NCI-H82 (cell line): ENCODE measurements at places on chromosomes 6 and 20.

DNA sequence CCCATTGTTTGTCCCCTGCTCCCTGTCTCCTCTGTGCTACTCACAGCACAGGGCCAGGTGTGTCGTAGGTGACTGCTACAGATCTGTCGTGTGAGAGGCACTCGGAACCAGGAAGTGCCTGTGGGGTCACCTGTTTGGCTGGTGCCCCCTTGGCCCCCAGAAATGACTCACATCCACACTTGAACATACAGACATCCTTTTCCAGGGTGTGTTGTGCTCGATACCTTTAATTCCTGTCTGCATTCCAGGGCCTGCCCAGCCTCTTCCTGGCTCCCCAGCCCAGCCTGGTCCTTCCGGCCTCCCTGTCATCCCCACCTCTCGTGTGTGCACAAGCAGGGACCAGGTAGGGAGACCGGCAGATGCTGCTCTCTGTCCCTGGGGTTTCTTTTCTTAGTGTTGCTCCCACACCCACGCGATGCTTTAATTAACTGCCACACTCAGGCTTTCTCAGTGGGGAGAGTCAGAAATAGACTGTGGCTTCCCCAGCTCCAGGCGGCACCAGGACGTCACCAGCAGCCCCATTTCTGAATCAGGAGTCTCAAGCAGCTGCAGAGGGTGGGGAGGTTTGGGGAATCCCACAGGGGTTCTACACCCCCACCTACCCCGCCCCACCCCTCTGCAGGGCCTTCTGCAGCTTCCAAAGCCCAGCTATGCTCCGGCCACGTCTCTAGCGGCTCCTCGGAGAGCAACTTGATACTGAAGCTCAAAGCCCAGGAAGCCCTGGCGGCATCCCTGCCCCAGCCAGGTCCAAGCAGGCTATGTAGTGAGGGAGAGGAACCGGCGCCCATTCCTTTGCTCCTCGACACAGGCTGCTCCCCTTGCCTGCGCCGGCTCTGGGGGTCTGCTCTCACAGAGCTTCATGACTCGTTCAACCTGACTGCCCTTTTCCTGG is 102.2 kb downstream of the SYCP2 start:
- DNase-seq = no peak

DNA sequence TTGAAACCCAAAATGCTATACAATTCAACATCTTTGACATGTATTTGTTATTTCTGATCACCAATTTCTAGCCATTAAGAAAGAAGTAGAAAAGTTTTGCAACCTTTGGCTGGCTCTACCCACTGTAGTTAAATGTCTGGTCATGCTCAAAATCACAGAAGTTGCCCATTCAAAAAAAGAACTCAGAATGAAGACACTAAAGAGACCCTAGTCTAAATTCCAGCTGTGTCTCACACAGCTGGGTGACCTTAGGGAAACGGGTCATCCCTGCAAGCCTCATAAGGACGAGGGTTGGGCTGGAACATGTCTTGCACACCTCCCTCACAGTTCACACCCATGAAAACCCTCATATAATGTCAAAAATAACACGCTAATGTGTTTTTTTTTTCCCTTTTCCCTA is 10.3 kb downstream of the FOXQ1 start:
- DNase-seq = no peak

GRCh38 chr6:56658326-56658725 is 15.6 kb upstream of the DST start:
- no peak for DNase-seq

DNA sequence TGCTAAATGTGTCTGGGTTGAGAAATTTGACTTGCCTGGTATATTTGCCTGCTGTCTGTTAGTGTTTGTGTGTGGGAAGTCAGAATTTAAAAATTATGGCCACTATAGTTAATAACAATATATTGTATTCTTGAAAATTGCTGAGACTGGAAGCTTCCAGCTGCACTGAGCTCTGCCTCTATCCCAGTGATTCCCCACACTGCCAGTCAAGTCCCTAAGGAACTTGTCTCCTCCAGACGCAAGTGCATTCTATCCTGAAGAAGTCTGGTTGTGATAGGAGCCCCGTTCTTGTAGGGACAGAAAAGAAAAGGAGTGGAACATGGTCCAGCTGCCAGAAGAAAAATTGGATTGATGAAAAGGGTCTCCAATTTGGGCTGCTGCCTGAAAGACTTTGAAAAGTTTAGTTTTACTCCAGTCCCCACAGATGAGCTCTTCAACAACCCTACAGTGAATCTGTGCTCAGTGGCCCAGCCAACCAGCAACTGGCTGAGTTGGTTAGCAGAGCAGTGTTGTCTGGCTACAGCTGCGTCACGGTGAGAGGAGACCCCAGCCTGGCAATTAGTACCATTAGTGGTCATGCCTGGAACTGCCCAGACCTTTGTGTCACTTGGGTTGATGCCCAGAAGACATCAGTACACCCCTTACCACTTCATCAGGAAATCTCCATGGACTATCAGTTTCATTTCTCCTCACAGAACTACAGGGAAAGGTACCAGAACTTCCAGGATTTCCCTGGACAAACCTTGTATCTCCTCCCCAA is 183.1 kb upstream of the MCHR2 start:
- DNase-seq = no peak

GRCh38 chr20:46640536-46641311 is 10.5 kb downstream of the SLC13A3 start:
- no peak for DNase-seq

GRCh38 chr20:2302384-2303060 is 6.7 kb downstream of the TGM3 start:
- peak; percentile 21 for DNase-seq

- no peak for DNase-seq
These were observed 68.7 kb downstream of the PHACTR2 start for GRCh38 chr6:143746202-143747119.

DNA sequence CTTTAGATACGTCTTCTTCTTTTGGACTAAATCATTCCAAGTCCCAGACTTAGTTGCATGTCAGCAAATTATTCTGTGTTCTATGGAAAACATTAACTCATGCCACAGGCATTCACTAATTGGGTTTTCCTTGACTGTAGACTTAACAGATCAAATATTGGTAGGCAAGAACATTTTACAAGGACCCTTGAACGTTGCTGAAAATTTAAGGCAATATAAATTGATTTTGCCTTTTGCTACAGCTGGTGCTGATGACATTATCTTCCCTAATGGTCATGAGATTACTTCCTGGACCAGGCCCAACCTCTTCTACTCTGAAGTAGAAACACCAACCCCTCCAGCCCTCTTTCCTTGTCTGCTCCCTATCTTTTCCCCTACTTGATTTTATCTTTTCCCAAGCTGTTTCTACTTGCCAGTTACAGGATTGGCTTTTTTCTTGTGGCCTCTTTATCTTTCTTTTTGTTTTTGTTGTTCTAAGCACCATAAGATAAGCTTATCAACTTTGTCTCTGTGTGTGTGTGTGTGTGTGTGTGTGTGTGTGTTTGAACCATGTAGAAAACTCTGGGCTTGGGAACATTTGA is 514.0 kb upstream of the SOX4 start:
- DNase-seq = no peak

DNA sequence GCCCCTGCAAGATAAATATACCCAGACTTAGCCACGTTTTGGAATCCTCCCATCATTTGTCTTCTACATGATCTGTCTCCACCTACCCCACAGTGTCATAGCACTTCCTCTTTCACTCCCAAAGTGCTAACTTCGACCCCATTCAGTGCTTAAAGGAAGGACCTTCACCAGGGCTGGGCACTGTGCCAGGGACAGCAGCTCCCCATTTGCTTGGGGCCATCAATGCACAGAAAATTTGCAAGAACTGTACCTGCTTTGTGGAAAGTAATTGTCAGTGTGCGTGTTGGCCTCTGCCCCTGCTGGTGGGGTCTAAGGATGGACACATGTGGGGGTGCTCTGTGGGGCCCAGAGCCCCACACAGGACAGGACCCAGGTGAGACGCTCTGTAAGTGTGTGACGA is 5.2 kb upstream of the BPIFA2 start:
- DNase-seq = no peak

DNA sequence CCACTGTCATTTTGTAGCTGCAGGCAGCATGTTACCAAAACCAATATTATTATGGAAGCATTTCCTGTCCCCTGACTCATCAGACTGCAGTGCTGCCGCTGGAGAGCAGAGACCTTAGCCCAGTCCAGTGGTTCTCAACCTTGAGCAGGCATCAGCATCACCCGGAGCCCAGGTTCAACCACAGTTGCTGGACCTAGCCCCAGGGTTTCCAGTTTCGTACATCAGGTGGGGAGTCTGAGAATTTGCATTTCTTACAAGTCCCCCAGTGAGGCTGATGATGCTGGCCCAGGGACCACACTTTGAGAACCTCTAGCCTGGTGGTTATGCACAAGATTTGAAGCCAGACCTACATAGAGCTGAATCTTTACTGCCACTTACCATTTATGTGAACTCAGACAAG is 47.3 kb downstream of the LY86 start:
- no peak for DNase-seq
